ENCODE measurements at places on chromosomes 6 and 20.

DNA sequence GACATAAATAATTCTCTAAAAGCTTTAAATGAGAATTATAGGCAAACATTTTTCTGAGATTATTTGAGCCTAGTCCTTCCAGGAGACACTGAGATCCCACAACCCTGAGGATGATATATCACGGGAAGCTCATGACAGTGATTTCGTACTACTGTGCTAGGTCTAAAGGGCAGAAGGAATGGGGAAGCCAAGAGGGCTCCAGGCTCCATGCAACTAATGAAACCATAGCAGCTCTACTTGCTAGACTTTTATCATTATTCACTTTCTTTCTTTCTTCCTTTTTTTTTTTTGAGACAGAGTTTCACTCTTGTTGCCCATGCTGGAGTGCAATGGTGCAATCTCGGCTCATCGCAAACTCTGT lies 57.3 kb upstream of the SGK1 start:
- no peak for DNase-seq

DNA sequence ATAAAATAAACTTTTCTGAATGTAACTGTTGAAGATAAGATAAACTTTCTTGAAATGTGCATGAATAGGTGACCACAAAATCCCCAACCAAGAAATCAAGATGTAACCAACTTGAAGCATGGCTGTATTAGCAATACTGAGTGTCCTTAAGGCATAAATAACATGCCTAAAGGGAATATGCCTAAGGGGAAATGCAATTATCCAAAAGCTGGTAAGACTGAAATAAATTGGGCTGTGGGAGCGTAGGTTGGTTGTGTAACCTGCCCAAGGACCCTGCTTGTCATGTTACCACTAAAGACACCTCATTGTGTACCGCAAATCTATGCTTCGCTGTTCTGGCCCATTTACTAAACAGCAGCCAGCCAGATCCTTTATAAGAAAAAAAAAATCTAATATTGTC lies 200.8 kb upstream of the PDE10A start:
- DNase-seq = no peak

DNA sequence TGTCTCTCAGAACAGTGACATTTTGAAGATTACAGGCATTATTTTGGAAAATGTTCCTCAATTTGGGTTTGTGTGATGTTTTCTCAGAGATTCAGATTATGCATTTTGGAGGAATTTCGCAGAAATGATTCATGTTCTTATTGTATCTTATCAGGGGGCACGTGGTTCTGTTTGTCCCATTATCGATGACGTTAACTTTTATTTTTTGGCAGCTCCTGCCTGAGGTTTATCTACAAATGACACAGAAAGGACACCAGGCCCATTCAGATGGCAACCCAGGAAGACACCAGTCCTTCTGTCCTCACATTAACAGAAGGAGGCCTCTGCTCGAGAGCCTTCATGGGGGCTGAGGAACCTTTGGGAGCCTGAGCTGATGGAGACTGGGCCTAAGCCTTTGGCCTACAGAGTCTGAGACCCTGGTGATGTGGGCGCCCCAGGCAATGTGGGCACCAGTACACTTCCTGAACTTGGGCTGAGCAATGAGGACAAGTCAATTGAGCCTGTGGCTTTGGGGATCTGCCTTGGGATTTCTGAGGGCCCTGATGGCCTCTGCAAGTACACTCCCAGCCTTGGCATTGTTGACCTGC lies 41.2 kb upstream of the EZR start:
- no peak for DNase-seq

DNA sequence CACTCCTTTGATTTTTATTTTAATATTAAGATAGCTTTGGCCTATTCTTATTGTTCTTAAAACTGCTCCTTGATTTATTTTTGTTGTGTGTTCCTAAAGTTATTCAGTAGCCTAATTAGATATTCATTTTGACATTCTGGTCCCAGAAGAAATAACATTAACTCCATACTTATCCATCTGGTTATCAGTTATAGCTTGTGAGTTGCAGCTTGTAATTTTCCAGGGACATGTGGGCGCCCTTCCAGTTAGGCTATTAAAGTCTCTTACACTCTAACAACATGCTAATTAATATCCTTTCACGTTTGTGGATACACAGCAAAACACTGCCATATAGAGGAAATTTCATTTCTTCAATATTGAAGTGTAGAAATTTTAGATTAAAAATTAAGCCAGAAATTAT lies 987.5 kb downstream of the HACE1 start:
- DNase-seq = no peak

DNA sequence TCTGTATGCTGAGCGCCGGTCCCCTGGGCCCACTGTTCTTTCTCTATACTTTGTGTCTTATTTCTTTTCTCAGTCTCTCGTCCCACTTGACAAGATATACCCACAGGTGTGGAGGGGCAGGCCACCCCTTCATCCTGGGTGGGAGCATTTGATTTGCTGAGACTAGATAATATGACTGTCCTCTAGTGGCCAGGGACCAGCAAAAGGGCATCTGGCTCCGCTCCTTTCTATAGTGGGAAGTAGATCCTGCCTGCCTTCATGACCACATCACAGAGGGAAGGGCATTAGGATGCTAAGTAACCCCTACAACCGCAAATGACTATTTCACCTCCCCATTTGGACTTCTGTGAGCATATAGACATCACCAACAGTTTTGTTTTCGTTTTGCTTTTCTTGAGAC lies 64.5 kb downstream of the TRMT6 start:
- DNase-seq = no peak
